ENCODE measurements at places on chromosomes 13 and 19. TPM values are rescaled to one million over a fixed set of nuclear protein-coding genes. Genes with fewer than 3 reads are reported as not detected.

GRCh38 chr13:104993708-104994107 lies 1541.8 kb downstream of the EFNB2 start:
- DNase-seq = no peak
- H3K36me3 ChIP-seq = no peaks in the 10 kb centered on the region
- H3K4me3 ChIP-seq = no peak overlapping the region
- H3K27me3 ChIP-seq = no peaks in the 10 kb centered on the region
- no peak overlapping the region for H3K27ac ChIP-seq

DNA sequence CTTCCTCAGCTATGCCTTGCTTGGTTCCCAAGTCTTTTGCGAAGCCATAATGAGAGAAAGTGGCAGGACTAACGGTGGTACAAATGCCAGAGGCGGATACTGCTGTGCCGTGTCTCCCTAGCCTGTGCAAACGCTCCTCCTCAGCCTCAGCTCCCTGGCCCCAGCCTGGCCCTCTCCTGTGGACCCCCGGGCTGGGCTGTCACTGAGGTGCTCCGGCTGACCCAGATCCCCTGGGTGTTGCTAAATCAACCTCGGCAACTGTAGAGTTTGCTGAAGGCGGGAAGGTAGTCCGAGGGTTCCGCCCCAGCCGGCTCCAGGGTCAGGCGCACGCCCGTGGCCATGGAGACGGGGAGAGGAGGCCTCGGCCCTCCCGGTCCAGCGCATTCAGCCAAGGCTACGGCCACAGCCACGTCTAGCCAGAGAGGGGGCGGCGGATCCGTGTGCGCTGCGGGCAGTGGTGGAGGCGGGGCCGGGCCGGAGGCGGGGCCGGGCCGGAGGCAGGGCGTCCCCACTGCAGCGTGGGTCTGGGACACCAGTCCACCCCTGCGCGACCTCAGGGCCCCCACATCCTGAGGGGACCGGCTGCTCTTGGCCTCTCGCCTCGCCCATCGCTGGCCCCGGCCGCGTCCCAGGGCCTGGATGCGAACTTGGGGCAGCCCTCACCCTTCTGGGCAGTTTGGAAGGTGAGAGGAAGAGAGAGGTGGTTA lies 16.4 kb upstream of the ZNF492 start:
- H3K27ac ChIP-seq = no peak overlapping the region
- no peak overlapping the region for H3K4me3 ChIP-seq
- H3K27me3 ChIP-seq = no peaks in the 10 kb centered on the region
- DNase-seq = no peak
- H3K4me1 ChIP-seq = no peaks in the 10 kb centered on the region

- no peaks in the 10 kb centered on the region for H3K4me1 ChIP-seq
- no peak overlapping the region for H3K4me3 ChIP-seq
- H3K27me3 ChIP-seq = peaks cover 36% of the 10 kb centered on the region
- no peaks in the 10 kb centered on the region for H3K36me3 ChIP-seq
- DNase-seq = no peak
- H3K27ac ChIP-seq = no peak overlapping the region
Observed at GRCh38 chr13:42660333-42660965, 86.5 kb downstream of the TNFSF11 start.

DNA sequence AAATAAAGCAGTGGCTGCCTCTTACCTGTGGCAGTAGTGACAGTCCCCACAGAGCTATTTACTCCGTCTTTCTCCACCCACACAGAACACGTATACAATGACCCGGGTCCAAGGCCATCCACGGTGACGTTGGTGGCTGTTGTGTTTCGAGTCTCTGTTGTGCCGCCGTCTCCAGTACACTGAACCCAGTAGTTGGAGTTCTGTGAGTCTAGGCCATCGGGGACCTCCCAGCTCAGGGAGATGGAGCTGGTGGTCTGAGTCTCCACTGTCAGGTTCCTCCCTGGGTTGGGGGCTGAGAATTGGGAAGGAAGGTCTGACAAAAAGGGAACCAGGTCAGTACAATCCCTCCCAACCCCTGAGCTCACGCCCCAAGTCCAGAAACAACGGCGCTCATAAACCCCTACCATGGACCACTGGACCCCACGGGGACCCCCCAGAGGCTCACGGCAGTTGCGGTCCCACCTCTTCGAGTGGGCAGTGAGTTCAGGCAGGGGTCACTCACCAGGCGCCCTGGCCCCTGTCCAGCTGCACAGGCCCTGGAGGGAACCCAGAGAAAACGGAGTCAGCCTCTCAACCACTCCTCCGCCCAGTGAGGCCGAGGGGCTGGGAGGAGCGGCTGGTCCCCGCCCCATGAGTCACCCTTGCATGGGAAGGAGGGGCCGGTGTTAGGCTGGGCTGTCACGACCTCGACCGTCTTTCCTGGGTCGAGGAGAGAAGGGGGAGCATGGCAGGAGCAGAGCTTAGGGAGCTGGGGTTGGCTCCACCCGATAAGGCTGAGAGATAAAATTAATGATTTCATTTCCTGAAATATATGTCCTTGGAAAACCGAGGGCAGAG lies 2.4 kb downstream of the PTPRH start:
- no peak for DNase-seq
- peak overlapping the region; percentile 72 for H3K4me3 ChIP-seq
- peak overlapping the region; percentile 39 for H3K27ac ChIP-seq

GRCh38 chr13:102945324-102945815 lies 99.5 kb downstream of the ERCC5 start:
- H3K27me3 ChIP-seq = peaks cover 22% of the 10 kb centered on the region
- H3K27ac ChIP-seq = no peak overlapping the region
- H3K36me3 ChIP-seq = no peaks in the 10 kb centered on the region
- H3K4me1 ChIP-seq = no peaks in the 10 kb centered on the region
- no peak for DNase-seq

- DNase-seq = no peak
- H3K4me1 ChIP-seq = peaks cover 11% of the 10 kb centered on the region
- H3K27me3 ChIP-seq = no peaks in the 10 kb centered on the region
- H3K36me3 ChIP-seq = no peaks in the 10 kb centered on the region
Observed at GRCh38 chr19:911197-912033, 1.6 kb downstream of the R3HDM4 start.

- peaks cover 36% of the 10 kb centered on the region for H3K4me1 ChIP-seq
- peaks cover 8% of the 10 kb centered on the region for H3K27me3 ChIP-seq
- DNase-seq = no peak
- H3K27ac ChIP-seq = no peak overlapping the region
- H3K4me3 ChIP-seq = peak overlapping the region; percentile 76
- H3K36me3 ChIP-seq = peaks cover 6% of the 10 kb centered on the region
Observed at GRCh38 chr13:113862931-113863523, 849 bp downstream of the GAS6 start.

Gene TPGS1
- total RNA-seq = 21.3 TPM

GRCh38 chr13:104143760-104144416 lies 1077.7 kb upstream of the SLC10A2 start:
- no peak overlapping the region for H3K27ac ChIP-seq
- no peak overlapping the region for H3K4me3 ChIP-seq

Gene CEACAM3
- total RNA-seq = not detected

DNA sequence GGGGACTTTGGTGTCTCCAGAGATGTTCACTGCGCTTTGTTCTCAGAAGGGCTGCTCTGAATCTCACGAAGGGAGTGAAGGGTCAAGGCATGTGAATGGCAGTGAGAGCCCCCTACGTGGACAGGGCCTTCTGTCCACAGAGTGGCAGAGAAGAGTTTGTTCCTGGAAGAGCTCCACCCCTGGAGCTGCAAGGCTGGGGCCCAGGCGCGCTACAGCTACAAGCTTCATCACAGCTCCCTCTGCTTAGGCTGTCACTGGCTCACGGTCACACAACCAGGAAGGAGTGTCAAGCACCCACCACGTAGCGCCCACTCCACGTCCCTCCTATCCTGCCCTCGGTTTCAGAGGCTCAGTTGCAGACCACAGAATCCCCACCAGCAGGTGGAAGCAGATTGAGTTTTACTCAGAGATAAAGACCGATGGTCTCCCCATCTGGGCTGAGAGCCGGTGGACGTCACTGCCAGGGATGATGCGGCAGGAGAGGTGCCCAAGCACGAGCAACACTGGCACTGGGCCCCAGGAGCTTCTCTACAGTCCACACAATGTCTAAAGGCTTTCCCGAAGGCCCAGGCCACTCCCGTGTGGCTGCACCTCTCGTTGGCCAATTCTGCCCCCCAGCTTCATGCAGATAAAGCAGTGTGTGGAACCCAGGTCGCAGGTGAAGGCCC lies 23.0 kb upstream of the TFDP1 start:
- H3K36me3 ChIP-seq = no peaks in the 10 kb centered on the region
- no peaks in the 10 kb centered on the region for H3K27me3 ChIP-seq
- peaks cover 5% of the 10 kb centered on the region for H3K4me1 ChIP-seq
- H3K27ac ChIP-seq = no peak overlapping the region
- peak; percentile 59 for DNase-seq
- no peak overlapping the region for H3K4me3 ChIP-seq

- no peak for DNase-seq
- no peaks in the 10 kb centered on the region for H3K4me1 ChIP-seq
- no peak overlapping the region for H3K27ac ChIP-seq
- no peak overlapping the region for H3K4me3 ChIP-seq
Observed at GRCh38 chr13:48078251-48078656, 16.6 kb downstream of the MED4 start.

Gene KCNRG
- 0.59 TPM for total RNA-seq

GRCh38 chr19:31353833-31354232 lies 4.6 kb upstream of the TSHZ3 start:
- peaks cover 42% of the 10 kb centered on the region for H3K27me3 ChIP-seq
- H3K27ac ChIP-seq = no peak overlapping the region
- no peak overlapping the region for H3K4me3 ChIP-seq
- H3K4me1 ChIP-seq = peaks cover 40% of the 10 kb centered on the region

GRCh38 chr13:24293746-24294145 lies 15.6 kb upstream of the C1QTNF9 start:
- peaks cover 6% of the 10 kb centered on the region for H3K4me1 ChIP-seq
- H3K27me3 ChIP-seq = no peaks in the 10 kb centered on the region
- no peak overlapping the region for H3K4me3 ChIP-seq
- no peak overlapping the region for H3K27ac ChIP-seq
- H3K36me3 ChIP-seq = peaks cover 16% of the 10 kb centered on the region

DNA sequence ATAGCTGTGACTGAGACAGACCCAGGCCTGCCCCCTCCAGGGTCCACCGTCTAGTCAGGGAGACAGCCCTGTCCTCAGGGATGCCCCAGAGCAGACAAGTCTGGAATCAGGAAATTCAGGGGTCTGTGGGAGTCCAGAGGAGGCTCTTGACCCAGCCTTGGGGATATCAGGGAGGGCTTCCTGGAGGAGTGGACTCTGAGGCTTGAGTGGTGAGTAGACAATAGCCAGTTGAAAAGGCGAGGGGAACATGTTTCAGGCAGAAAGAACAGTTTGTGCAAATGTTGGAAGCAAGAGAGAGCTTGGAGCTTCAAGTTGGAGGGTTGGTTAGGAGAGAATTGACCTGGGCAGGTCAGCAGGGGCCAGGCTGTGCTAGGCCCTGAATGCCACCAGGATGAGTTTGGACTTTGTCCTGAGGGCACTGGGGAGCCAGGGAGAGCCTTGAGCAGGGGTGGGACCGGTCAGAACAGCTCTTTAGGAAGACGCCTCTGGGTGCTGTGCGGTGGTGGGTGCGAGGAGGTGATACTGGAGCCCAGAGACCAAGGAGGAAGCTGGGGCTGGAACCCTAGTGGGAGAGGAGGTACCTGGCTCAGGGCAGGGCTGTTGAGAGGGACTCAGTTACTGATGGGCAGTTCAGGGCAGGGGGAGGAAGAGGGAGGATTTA lies 2.7 kb downstream of the CCDC9 start:
- H3K27ac ChIP-seq = peak overlapping the region; percentile 99
- H3K36me3 ChIP-seq = peaks cover 32% of the 10 kb centered on the region
- peaks cover 46% of the 10 kb centered on the region for H3K4me1 ChIP-seq

GRCh38 chr13:32829676-32830335 lies 186.4 kb upstream of the KL start:
- H3K27me3 ChIP-seq = no peaks in the 10 kb centered on the region
- no peak overlapping the region for H3K4me3 ChIP-seq
- DNase-seq = no peak
- H3K36me3 ChIP-seq = no peaks in the 10 kb centered on the region

DNA sequence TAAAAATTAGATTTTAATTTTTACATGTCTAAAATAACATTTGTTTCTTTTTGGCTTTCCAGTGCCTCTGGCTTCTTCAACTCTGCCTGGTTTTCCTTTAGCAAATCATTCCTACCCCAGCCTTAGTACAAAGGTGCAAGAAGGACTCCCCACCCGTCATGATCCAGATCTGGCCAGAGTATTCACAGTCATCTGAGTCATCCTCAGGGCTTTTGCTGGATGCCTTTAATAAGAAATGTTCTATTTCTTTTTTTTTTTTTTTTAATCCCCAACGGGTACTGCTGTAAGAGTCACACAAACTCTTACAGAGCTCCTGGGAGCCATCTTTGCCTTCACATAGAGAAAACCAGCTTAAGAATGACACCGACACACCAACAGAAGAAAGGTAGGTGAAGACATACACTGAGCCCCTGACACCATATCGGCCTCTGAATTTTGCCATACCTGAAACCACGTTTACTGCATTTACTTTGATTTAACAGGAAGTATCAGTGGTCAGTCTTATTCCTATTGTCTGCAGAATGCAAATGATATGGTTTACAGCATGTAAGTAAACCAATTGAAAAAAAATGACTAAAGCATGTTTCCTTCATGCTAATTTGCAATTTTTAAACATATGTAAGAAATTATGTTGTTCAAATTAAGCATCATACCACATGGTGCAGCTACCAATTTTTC lies 184.4 kb downstream of the NALCN start:
- H3K4me3 ChIP-seq = no peak overlapping the region
- peak overlapping the region; percentile 66 for H3K27ac ChIP-seq
- H3K4me1 ChIP-seq = peaks cover 12% of the 10 kb centered on the region
- no peak for DNase-seq
- peaks cover 17% of the 10 kb centered on the region for H3K36me3 ChIP-seq
- H3K27me3 ChIP-seq = no peaks in the 10 kb centered on the region

DNA sequence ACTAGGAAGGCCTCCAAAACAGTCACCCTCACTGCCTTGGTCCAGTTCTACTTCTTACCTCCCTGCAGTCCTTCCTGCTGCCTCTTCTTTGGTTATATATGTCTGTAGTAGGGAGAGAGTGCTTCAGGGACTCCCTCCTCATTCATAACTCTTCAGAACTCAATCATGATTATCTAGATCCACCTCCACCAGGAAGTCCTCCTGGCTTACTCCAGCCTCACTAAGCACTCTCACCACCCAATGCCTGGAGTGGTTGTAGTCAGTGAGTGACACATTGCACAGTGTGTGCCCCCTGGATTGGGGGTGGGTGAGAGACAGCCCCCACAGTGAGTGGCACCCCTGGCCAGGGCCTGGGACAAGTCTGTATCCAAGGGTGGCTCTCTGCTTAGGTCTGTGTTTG lies 10.0 kb upstream of the FOSB start:
- H3K4me3 ChIP-seq = no peak overlapping the region
- H3K27ac ChIP-seq = no peak overlapping the region
- H3K27me3 ChIP-seq = no peaks in the 10 kb centered on the region
- no peak for DNase-seq
- peaks cover 32% of the 10 kb centered on the region for H3K4me1 ChIP-seq
- no peaks in the 10 kb centered on the region for H3K36me3 ChIP-seq

DNA sequence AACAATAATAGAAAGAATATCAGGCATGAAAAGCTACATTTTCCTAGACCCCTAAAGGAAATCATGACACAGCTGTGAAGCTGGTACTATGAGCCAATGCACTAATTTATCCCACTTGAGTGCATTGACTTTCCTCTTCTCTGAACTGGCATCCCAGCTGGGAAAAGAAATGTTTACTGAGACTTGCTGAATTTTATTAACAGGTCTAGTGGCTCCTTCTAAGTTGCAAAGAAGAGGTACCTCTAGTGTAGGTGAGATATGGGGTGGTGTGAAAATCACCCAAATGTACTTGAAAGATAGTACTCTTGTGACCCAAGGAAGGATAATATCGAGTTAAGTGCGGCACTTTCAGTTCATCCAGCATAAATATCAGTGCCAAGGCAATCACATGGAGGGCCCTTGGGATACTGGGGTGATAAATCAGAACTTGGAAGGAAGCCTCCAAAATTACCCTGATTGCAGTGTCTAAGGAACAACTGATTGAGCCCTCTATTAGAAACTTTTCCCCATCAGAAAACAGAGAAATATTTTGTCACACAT lies 369.2 kb downstream of the PCDH9 start:
- no peaks in the 10 kb centered on the region for H3K4me1 ChIP-seq
- H3K36me3 ChIP-seq = no peaks in the 10 kb centered on the region
- H3K4me3 ChIP-seq = no peak overlapping the region
- no peak for DNase-seq
- H3K27ac ChIP-seq = no peak overlapping the region

Data from chondrocyte (in vitro differentiated cells).